ELR (cell line): ENCODE measurements at places on chromosomes 7 and 10.

- DNase-seq = no peak
Observed at GRCh38 chr10:50936335-50936734, 50.9 kb upstream of the A1CF start.

DNA sequence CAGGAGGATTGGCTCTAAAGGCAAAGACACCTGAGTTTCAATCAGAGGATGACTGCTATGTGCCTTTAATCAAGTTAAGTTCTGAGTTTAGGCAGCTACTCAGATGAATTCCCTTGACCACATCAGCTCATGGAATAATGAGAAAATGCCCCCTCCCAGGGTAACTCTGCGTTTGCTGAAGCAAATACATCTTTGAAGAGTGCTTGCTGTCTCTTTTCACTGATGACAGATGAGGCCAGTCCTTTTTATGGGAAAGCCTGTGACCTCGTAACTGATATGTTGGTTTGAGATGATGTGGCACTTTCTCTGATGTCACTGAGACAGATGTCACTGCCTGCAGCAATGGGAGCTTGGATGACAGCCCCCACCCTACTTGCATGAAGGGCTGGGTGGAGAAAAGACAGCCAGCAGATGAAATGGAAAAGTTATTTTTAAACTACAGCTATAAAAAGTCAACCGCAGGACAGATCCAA lies 43.7 kb upstream of the DGKI start:
- no peak for DNase-seq

GRCh38 chr7:84801396-84801795 lies 385.5 kb downstream of the SEMA3D start:
- DNase-seq = no peak

DNA sequence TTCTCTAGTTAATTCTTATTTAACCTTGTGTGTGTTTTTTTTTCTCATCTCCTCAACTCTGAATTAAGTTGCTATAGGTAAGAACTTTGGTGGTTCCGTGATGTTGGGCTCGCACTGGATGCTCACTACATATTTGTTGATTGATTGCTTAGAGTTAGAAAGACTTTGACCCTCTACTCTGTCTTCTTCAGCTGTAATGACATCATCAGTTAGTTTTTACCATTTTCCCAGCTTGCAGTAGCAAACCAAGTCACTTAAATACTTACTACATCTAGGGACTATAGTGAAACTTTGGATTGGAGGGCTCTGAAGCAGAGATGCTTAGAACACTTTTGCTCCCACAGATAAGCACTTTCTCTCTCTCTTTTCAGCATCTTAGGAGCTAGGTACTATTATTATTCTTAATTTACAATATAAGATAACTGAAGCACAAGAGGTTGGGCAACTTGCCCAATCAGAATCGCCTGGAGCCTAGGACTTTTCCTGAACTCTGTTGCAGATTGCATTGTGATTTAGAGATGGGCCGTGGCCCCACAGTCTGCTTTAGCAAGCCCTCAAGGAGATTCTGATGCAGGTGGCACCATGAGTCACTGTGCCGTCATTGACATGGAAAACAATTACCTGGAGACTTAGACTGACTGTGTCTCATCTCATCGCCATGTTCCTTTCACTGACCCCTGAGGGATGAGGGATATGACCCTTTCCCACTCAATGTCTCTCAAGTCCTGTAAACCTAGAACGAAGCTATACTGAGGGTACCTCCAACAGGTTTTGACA lies 471.9 kb upstream of the PODXL start:
- DNase-seq = no peak

DNA sequence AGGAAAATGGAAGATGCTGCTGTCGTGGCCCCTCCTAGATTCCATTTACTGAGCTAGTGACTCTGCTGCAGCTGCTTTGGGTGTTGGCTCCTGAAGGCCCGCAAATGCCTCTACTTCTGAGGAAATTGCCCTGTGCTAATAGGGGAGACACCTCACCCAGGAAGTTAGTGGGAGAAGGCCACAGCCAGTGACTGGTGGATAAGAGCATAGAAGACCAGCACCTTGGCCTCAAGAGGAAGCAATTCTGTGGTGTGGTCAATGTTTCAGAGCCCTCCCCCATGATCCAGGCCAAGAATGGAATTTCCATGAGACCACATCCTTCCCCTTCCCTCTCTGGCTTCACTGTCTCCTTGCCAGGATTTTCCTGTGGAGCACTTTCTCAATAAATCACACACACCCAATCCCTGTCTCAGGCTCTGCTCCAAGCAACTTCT lies 25.0 kb upstream of the FZD1 start:
- peak; percentile 92 for DNase-seq

GRCh38 chr10:787933-788651 lies 98.6 kb upstream of the DIP2C start:
- peak; percentile 45 for DNase-seq

DNA sequence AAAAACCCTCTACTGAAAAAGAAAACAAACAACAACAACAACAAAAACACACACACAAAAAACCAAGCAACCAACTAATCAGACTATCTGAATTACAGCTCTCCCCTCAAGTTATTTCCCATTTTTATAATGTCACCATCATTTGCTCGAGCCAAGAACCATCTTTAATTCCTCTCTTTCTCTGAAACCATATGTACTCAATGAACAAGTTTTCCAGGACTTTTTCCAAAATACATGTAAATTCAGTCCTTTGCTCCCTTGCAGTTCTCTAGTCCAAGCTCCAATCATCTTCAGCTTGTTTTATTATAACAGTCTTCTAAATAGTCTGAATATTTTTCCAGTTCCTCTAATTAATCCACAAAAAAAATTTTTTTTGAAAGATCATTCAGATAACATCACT lies 506.0 kb downstream of the NXPH1 start:
- no peak for DNase-seq

DNA sequence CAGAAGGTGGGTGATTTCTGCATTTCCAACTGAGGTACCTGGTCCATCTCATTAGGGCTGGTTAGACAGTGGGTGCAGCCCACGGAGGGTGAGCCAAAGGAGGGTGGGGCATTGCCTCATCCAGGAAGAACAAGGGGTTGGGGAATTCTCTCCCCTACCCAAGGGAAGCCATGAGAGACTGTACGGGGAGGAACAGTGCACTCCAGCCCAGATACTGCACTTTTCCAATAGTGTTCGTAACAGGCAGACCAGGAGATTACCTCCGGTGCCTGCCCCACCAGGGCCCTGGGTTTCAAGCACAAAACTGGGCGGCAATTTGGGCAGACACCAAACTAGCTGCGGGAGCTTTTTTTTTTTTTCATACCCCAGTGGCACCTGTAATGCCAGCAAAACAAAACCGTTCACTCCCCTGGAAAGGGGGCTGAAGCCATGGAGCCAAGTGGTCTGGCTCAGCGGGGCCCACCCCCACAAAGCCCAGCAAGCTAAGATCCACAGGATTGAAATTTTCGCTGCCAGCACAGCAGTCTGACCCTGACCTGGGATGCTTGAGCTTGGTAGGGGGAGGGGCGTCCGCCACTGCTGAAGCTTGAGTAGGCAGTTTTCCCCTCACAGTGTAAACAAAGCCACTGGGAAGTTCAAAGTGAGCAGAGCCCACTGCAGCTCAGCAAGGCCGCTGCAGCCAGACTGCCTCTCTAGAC lies 31.2 kb downstream of the ARMC10 start:
- DNase-seq = no peak

DNA sequence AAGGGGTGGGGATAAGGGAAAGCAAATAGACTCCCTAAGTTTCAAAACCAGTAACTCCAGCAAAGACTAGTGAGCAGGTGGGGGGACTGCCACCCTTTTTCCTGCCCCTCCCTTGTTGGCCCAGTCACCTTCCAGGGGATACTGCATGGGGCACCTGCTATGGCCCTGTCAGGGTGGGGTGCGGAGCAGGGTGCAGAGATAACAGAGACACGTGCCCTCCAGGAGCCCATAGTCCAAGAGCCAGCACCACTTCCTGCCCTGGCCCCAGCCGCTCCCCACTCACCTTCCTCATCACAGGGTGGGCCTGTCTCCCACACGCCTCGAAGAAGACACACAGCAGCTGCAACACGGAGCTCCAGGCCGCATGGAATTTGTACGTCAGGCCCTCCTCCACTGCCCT lies 20.6 kb downstream of the RRP12 start:
- no peak for DNase-seq

DNA sequence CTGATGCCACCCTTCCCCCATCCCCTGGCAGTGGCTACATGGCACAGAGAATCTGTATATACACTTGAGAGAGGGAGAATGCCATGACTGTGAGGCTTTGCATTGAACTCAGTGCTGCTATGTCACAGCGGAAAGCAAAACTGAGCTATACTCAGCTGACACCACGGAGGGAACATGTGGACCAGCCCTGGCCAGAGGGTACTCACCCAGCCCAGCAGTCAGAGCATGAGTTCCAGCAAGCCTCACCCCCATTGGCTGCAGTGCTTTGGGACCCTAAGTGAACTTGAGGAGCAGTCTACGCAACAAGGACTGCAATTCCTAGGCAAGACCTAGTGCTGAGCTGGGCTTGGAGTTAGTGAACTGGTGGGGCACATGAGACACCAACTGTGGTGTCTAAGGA lies 10.3 kb upstream of the AOC1 start:
- DNase-seq = no peak

DNA sequence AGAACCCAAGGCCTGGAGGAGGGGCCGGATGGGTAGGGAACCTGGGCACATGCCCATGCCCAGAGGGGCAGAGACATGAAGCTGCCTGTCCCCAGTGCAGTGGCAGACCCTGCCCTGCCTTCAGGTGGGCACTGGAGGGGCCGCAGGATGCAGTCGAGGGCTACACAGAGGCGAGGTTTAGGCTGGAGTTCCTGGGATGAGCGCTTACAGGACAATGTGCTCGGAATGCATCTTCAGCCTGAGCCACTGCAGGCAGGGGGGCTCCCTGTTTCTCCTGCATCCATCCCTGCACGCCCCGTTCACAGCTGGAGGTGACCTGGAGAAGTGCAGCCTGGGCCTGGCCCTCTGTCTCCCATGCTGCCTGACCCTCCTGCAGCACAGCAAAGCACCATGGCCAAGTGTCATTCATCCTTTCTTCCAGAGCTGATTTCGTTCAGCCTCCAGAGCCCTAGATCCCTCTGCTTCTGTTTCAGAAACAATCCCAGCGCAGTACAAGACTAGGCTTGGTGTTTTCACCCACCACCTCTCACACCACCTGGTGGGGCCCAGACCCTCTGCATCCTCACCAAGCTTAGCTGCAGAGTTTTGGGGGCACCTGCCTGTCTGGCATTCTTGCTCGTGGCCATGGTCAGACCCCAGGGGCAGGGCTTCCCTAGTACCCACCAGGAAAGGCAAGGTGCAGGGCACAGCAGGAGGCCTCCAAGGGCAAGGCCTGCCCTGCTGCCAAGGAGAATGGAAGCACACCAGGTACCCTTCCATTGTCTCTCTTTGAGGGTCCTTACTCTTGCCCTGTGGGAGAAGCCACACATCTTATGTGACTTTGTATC lies 311.9 kb downstream of the TCERG1L start:
- no peak for DNase-seq

- DNase-seq = peak; percentile 72
Observed at GRCh38 chr7:18013936-18014335, 13.7 kb downstream of the PRPS1L1 start.

DNA sequence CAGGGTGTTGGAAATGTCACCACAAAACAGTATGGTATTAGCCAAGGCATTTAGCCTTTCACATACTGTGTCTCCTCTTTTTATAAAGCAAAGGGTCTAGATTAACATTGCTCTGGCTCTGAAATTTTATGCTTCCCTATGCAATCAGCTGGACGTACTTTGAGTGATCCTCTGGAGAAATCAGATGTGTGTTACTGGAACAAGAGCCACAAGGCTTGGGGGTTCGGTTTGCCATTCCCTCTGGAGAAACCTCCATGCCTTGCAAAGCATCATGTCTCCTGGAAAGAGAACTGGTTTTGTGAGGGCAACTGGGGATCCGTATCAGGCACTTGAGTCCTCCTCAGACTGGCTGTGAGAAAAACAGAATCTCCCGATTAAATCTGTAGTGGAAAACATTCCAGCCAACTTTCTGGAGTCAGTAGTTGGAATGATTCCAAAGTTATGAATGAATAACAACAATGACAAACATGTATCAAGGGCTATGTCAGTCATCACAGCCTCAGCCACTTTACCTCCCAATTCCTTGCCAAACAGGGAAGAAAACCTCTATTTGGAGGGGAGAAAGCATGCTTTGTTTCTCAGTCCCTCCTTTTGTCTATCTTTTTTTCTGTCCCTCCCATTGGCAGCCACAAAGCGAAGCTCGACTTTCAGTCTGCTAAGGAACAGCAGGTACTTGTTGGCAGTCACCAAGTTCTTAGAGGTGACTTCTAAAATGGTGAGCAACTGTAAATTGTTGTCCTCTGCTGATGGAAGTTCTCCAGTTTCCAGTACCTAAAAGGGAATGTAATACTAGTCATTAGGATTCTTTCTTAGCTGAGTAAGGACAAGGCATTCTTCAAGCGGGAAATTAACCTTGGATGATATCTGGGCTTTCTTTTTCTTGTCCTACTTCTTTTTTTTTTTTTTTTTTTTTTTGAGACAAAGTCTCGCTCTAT lies 864.8 kb upstream of the AUTS2 start:
- no peak for DNase-seq

DNA sequence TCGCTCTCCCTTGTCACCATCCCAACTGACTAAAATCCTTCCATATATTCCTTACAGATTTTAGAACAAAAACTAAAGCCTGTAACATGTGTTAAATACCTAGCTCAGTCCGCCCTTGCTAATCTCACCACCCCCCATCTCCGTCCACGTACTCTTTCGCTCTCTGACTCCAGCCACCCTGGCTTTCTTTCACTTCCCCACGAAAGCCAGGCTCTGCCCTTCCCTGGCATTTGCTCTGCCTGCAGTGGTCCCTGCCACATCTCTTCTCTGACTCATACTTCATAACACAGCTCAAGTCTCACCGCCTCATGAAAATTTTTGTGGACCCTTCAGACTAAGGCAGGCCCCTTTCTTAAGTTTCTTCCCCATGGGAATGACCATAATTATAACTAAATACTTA lies 11.7 kb upstream of the GPAM start:
- DNase-seq = no peak

GRCh38 chr7:159078911-159079270 lies 65.8 kb downstream of the VIPR2 start:
- DNase-seq = no peak

GRCh38 chr10:24113901-24114300 lies 95.0 kb upstream of the KIAA1217 start:
- no peak for DNase-seq

GRCh38 chr7:151085329-151085690 lies 965 bp upstream of the AGAP3 start:
- no peak for DNase-seq
